ENCODE measurements at places on chromosomes 2 and 18.
A peak's percentile ranks its signal among the peaks of the same experiment; 100 is the strongest.

- no peak for DNase-seq
These were observed 913.4 kb downstream of the CBLN2 start for GRCh38 chr18:71630696-71631095.

DNA sequence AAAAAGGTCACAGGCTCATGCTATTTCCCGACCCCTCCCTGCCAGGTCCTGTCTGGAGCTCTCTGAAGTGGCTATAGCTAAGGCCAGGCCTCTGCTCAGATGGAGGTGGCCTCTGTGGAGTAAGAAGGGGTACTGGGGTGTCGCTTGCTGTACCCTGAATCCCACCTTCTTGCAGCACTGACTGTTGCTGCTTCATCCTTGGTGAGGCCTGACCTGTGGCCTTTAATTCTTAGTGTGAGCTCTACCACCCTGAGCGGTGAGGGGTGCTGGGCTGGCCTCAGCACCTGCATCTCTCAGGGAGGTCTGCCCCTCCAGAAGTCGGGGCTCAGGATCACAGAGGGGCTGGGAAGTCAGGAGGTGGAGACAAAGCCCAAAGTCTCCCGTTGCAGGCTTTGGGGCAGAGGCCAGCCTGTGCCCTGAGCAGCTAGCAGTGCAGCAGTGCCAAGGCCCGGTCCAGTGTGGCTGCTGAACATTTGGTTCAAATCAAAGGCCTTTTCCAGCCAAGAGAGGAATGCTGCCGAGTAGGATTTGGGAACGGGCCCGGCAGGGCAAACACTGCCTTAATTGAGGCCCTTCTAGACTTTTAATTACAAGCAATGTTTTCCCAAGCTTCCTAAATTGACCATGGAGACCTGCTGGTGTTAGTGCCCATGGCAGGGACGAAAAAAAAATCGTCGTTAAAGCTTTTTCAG, 133.5 kb upstream of the HAAO start:
- DNase-seq, result no peak

DNA sequence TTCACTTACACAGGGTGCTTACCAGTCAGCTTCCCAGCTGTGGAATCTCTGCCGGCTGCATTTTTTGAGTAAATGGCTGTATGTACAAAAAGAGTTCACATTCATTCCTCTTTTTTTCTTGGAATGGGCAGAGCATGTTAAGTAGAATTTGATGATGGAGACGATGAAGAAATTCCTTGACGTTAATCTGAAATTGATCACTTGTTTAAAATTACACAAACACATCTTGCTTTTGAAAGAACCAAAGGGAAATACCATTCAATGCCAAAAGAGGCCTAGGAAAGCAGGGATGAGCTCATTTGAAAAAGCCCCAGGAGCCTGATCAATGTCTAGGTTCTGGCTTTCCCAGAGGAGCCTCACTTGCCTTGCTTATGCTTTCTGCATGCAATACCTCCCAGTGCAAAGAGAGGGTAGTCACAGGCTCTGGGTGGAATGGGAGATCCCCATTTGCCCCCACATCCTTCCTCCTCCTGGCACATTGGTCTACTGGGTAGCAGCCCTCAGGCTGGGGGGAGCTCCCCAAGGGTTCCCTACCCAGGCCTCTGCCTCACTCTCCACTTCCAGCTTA, 12.3 kb upstream of the SMAD7 start:
- no peak for DNase-seq

GRCh38 chr18:8525692-8526091, 83.5 kb upstream of the RAB12 start:
- DNase-seq, result no peak

DNA sequence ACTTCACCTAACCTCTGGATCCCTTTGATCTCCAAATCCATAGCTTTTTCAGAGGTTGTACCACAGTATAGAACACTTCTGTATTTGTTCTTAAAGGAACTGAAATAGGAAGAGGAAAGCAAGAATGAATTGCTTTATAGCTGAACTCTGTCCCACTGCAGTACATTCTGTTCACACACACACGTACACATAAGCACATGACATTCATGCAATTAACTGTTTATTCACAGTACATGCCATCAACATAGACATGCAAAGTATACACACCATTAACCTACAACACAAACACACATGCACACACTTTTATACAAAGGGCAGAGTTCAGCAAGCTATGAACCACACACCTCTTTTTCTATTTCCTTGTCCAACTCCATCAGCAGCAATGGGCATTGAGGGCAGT, 43.2 kb downstream of the MRPL33 start:
- DNase-seq, result no peak

DNA sequence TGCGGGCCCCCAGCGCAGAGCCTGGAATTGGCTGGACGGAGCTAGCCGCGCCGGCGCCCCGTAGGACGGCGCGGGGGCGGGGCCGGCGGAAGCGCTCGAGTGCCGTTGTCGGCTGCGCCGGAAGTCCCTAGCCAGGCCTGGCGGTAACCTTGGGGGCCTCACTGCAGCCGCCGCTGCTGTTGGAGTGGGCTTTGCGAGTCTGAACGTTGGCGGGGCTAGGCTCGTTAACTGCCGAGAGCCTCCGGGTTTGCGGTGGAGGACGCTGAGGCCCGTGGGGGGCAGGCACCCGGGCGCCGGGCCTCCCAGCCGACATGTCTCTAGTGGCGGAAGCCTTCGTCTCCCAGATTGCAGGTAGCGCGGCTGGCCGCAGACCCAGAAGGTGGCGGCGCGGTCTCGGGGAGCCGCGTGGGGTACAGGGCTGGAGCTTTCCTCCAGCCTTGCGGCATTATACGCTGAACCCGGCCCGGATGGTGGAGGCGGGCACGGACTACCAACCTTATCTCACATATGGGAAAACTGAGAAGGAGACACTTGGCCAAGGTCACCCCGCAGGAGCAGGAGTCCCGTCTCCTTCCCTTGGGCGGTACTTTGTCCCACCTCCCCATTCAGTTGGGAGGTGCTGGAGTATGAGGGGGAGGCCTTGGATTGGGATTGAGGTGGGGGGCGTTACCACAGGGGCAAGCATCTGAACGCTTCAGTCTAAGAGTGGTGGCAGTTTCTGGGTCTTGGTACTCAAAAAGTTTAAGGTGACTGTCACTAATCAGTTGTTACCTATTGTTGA, at the start of gene MTX2:
MTX2 (plus strand) TSS at position 124 of the 781 bp plus-strand sequence; CDS start at position 312, 188 bp downstream.
- DNase-seq, result peak; percentile 27

GRCh38 chr2:42844901-42845821, 52.8 kb upstream of the HAAO start:
- DNase-seq, result no peak

DNA sequence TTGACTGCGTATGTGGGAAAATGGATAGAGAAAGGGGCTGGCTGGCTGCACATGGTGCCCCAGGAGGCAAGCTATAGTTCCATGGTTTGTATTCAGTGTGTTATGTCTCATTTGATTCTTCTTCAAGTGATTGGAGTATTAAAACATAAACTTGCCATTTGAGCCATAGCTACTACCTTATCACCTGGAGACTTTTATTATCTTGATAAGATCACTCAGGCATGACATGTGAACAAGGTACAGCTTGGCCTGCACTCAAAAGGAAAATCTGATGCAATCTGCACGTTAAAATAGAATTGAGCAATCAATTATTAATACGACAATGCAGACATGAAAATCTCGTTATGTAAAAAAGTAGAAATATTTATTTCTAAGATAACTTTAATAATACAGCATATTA, 116.9 kb downstream of the RND3 start:
- DNase-seq, result no peak

DNA sequence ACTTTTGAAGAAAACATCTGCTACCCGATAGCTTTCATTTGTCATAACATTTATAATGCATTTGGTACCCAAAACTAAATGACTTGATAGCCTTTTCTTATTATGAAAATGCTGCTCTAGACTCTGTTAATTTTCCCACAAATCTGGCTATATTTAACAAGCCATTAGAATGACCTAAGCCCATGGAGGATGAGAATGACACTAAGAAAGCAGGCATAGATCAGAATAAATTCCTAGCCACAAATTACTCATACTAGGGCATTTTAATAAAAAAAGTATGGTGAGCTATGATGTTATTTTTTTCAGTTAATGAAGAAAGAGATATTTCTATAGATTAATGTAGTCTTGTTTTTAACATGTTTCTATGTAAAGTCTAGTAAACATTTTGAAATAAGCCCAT, 1728.3 kb downstream of the SUCLG1 start:
- DNase-seq, result no peak

- DNase-seq, result no peak
These were observed 243.6 kb upstream of the CXCR4 start for GRCh38 chr2:136361521-136361920.

- no peak for DNase-seq
These were observed 61.3 kb upstream of the PGAP1 start for GRCh38 chr2:196987649-196988364.

DNA sequence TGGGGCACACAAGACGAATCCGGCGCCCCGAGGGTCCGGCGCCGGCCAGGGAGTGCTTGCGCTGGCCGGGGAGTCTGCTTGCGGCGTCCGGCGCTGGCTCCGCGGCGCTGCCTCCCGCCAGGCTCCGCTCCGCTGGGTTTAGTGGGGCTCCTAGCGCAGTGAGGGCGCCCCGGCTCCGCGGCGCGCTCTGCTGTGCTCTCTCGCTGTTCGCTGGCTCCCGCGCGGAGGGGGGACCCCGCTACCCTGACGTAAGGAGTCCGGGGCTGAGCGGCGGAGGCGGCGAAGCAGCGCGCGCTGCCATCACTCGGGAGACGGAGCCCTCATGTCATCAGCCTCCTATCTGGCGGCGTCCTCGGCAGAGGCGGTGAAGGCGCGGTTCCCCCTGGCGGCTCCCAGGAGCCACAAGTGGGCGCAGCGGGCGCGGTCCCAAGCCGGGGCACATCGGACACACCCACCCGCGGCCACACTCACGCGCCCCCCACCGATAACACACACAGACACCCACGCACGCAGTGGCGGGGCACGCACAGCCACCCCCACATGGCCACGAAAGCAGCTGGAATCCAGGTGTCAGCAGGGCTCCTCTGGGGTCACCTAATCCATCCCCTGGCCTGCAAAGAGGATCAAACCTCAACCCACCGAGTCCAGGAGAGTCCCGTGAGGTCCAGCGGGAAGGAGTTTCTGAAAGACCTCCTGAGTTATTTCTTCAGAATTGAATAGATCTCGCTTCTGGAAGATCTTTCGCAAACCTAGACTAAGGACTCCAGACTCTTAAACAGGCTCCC, at the start of gene C1QL2:
C1QL2 (minus strand) TSS at position 189 of the 785 bp plus-strand sequence. CDS start 482 bp downstream, outside the sequence.
- DNase-seq, result no peak

DNA sequence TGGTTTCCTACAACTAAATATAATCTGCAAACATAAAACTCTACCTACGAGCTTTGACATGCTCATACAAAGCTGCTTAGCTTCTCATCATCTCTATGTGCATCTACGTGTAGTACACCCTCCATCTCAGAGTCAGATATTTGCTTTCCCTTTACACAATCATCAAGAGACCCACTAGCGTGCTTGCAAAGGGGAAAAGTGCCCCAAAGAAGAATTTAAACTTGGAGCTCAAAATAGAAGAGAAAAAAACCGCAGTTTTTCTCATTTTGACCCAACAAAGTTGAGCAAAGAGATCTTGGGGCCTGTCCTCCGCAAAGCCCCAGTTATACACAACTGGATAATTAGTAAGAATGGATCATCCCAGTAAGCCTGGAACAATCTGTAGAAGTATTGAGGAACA, 104.1 kb downstream of the PAX3 start:
- no peak for DNase-seq

GRCh38 chr2:1591978-1592907, 152.1 kb downstream of the PXDN start:
- no peak for DNase-seq

- DNase-seq, result no peak
These were observed 216.4 kb downstream of the AGAP1 start for GRCh38 chr2:235709969-235710879.

DNA sequence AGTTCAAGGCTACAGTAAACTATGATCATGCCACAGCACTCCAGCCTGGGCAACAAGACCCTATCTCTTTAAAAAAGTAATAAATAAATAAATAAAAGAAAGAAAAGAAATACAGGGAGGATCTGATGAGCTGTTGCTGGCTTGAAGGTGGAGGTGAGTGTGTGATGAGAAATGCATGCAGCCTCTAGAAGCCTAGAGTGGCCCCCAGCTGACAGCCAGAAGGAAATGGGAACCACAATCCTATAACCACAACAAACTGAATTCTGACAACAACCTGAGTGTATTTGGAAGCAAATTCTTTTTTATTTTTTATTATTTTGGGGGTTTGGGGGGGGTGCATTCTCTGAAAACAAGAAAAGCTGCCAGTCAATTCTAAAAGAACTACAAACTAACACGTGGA, 14.6 kb downstream of the NOL10 start:
- DNase-seq, result no peak

- DNase-seq, result no peak
These were observed 256.0 kb downstream of the C1D start for GRCh38 chr2:67806816-67807215.

GRCh38 chr18:48590678-48591077, 51.8 kb downstream of the CTIF start:
- DNase-seq, result no peak

DNA sequence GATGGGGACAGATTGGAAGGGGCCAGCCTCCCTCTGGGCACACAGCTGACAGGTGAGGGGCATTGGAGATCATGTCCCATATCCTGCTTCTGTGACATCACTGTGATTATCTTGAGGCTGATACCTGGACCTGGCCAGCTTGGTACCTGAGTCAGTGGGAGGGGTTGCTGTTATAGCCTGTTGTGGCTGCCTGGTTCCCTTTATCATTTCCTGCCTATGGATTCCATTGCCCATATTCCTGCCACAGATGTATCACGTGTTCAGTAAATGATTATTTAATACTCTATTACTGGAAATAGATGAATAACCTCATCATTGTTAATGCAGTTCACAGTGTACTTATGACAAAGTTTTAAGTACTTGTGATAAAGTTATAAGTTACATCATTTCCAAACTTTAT, 7.8 kb upstream of the SCYGR1 start:
- no peak for DNase-seq

DNA sequence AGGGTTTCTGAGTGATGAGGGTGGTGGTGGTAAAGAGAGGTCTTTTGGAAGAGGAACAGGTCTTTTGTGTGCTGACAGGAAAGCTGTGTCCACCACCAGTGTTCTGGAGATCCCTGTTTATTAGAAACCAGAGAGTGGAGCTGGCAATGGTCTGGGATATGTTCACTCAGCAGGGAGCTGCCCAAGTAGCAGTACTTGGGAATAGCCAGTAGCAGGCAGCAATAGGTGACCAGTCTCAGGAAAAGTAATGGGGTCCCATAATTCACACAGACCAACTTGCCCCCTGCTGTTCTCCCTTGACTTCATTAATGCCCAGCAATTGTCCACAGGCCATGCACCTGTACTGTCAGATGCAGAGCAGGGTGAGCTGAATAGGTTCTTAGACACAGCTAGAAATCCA, 1.8 kb downstream of the TSPYL6 start:
- DNase-seq, result no peak
